ENCODE measurements at places on chromosomes 6 and 20.

DNA sequence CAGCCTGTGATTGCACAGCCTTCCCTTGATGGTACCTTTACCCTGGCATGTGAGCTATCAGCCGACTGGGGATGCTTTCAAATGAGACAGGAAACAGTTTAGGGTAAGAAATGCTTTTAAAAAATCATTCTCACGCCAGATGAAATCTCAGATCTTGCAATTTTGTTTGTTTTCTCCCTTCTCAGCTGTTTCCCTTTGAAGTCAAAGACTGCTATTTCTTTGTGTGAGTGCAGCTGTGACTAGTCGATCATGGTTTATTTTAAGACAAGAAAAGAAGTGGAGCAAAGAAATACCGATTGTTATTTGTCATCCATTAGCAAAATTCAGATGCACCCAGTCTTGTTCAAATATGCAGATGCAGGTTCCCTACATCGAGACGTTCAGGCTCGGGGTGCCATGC is 489.7 kb downstream of the QKI start:
- no peak for DNase-seq

DNA sequence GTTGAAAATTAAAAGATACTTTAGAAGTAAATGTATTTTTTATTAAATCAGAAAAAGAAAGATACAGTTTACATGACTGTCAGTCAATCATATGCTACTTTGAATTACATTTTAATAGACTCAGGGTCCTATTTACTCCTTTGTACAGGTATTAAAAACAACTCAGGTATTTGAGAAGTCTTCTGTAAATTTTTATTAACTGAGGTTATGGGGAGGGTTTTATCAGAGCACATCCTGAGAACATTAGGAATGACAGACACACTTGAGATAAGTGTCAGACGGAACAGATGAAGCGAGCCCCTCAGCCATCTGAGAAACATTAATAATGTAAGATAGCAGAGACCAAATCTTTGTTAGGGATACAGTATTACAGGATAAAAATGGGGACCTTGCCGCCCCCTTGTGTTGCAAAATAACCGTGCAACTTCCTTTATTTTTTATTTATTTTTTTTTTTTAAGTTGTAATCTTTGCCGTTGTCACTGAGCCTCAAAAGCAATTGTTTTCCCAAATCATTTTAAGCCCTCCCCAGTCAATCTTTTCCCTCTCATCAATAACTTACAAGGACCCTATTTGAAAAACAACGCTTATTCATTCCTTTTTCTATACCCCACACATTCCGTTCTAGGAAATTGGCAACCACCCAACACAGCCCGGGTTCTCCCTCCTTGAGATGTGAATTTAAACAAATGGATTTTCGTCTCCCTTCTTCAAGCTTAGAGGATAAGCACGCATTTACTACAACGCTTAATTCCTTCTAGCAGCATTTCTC is 126.7 kb downstream of the BCAS1 start:
- DNase-seq: peak; percentile 51

DNA sequence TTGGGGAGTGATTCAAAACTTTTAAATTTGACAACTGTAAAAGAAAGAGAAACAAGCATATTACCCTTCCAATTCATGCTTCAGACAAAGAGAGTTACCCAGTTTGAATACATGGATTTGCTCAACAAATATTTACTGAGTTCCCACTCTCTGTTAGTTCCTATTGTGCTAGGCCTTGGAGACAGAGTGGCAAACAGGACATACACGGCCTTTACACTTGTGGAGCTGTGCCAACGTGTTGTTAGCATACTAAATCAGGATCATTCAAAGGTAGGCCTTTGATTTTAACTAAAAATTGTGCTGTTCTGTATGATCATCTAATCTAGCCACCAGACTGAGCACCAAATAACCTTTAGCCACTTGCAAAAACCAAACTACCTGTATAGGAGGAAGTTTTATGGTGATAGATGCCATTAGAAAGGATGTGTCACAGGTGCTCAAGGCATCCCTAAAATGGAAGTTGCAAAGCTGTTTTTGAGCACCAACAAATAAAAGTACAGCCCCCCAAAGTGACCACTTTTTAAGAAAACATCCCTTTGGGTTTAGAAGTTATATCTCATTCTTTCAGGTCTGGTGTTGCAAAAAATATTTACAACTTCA is 84.5 kb downstream of the CHD6 start:
- no peak for DNase-seq

GRCh38 chr6:116579143-116579542 is 7.8 kb downstream of the RWDD1 start:
- DNase-seq: no peak

DNA sequence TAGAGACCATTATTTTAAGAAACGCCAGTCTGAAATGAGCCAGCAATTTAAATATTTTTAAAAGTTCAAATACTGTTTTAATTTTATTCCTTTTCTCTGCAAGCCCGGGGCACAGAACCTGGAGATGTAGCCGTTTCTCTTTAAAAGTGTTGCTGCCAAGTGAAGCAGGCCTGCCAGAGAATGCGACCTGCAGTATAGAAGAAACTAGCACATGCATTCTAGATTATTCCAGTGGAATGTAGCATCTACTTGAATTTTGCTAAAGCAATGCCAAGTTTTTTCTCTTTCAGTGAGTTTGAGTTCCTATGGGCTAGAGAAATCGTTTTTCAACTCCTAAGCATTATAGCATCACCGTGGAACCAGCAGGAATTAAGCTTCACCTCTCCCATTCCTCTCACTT is 101.3 kb downstream of the QRSL1 start:
- DNase-seq: no peak

GRCh38 chr6:99946005-99946404 is 48.0 kb downstream of the MCHR2 start:
- DNase-seq: no peak

Measured in fibroblast of skin of right quadriceps (primary cell).